Thymus (tissue), 14 donors: ENCODE measurements at places on chromosomes 1 and 21. TPM values are rescaled to one million over a fixed set of nuclear protein-coding genes. Genes with fewer than 3 reads are reported as not detected.

Gene NBL1
- 21.7 TPM for total RNA-seq

Gene LDLRAD1
- not detected for total RNA-seq

Gene F13B
- total RNA-seq = under 0.01 TPM

Gene RHOC
- total RNA-seq = 78.2 TPM

Gene SPRR1B
- 1.2 TPM for total RNA-seq

Gene SPRR2B
- total RNA-seq = not detected

Gene CRNN
- total RNA-seq = 0.05 TPM

Gene DMRTA2
- 0.14 TPM for total RNA-seq

Gene JAM2
- 1.9 TPM for total RNA-seq

Gene IL10
- total RNA-seq = 1.8 TPM

Gene ANXA9
- 0.14 TPM for total RNA-seq

Gene SELE
- 2.8 TPM for total RNA-seq

Gene GLIS1
- total RNA-seq = 0.05 TPM

Gene APH1A
- 74.2 TPM for total RNA-seq

Gene ELF3
- total RNA-seq = 2.3 TPM

Gene OLFML2B
- total RNA-seq = 4.3 TPM

Gene TDRKH
- total RNA-seq = 11.3 TPM

Gene B3GALT2
- total RNA-seq = 0.38 TPM

Gene BSND
- total RNA-seq = 0.14 TPM

Gene TLCD4
- 1.5 TPM for total RNA-seq

Gene ADCY10
- 0.09 TPM for total RNA-seq

Gene SLAMF6
- 11.5 TPM for total RNA-seq

Gene KRTAP22-2
- not detected for total RNA-seq

Gene ASCL5
- total RNA-seq = not detected

Gene NPR1
- total RNA-seq = 2.5 TPM

Gene GPR61
- total RNA-seq = 0.42 TPM

Gene CD1D
- total RNA-seq = 33.5 TPM

Gene TMEM222
- total RNA-seq = 22.8 TPM

Gene SSBP3
- 36.8 TPM for total RNA-seq

Gene NPPA
- total RNA-seq = 0.80 TPM

Gene GREM2
- not detected for total RNA-seq

Gene KTI12
- 7.7 TPM for total RNA-seq

Gene MCOLN2
- 8.0 TPM for total RNA-seq

Gene CRB1
- 0.19 TPM for total RNA-seq

Gene NTMT2
- not detected for total RNA-seq
